Tongue (tissue), 3 donors: ENCODE measurements at places on chromosomes 7 and 10. TPM values are rescaled to one million over a fixed set of nuclear protein-coding genes. Genes with fewer than 3 reads are reported as not detected.

The FBXL13 gene
- 1.3 TPM for total RNA-seq

The P4HA1 gene
- total RNA-seq: 71.6 TPM

The ANKRD30A gene
- total RNA-seq: not detected

The FZD8 gene
- 23.8 TPM for total RNA-seq

The SLC39A12 gene
- total RNA-seq: not detected
